ENCODE measurements at places on chromosomes 3 and 15. TPM values are rescaled to one million over a fixed set of nuclear protein-coding genes. Genes with fewer than 3 reads are reported as not detected.

The CASR gene
- total RNA-seq, result not detected

The C3orf49 gene
- not detected for total RNA-seq

The TMEM42 gene
- 8.4 TPM for total RNA-seq

The GOLGA8K gene
- not detected for total RNA-seq

The MCCC1 gene
- total RNA-seq, result 30.1 TPM

The FOXL2NB gene
- total RNA-seq, result not detected

The SEMA5B gene
- total RNA-seq, result not detected

The LRRC2 gene
- total RNA-seq, result not detected

The TRPM1 gene
- not detected for total RNA-seq

The TM4SF4 gene
- not detected for total RNA-seq

The SEC11A gene
- 117 TPM for total RNA-seq

The XCR1 gene
- not detected for total RNA-seq

The AADAC gene
- total RNA-seq, result not detected

The MELTF gene
- 8.2 TPM for total RNA-seq

The WDR72 gene
- total RNA-seq, result not detected

The MNS1 gene
- total RNA-seq, result 0.23 TPM

The RBPMS2 gene
- total RNA-seq, result not detected

The C3orf80 gene
- total RNA-seq, result not detected

The LSM3 gene
- total RNA-seq, result 20.2 TPM

The GOLGA8Q gene
- total RNA-seq, result 6.1 TPM

The SECISBP2L gene
- total RNA-seq, result 28.3 TPM

The CFAP91 gene
- not detected for total RNA-seq

The SIDT1 gene
- total RNA-seq, result 35.0 TPM

The ANKRD63 gene
- not detected for total RNA-seq

The TRH gene
- total RNA-seq, result not detected

The LTK gene
- 0.21 TPM for total RNA-seq

The NOX5 gene
- not detected for total RNA-seq

The SPSB4 gene
- not detected for total RNA-seq

The DPPA2 gene
- total RNA-seq, result not detected

The PSMD2 gene
- total RNA-seq, result 209 TPM

All from activated CD8-positive, alpha-beta T cell treated with anti-CD3 and anti-CD28 coated beads, Interleukin-2, amount 10 ng/mL, durations not matched to agents 7 days and 5 days (primary cell).